A549 treated with CpdA at 1 μM for 4 hours (cell line): ENCODE measurements at places on chromosomes 1 and 21. TPM values are rescaled to one million over a fixed set of nuclear protein-coding genes. Genes with fewer than 3 reads are reported as not detected.

Gene SPRR2A
- not detected in 5 replicates for total RNA-seq

Gene RNU5D-1
- not detected in 5 replicates for total RNA-seq

Gene PBXIP1
- 12.4 to 16.4 TPM (median 15.2 TPM) in 5 replicates for total RNA-seq

Gene TEX38
- total RNA-seq = not detected in 5 replicates

Gene RHOU
- total RNA-seq = 4.3 to 7.2 TPM (median 7.0 TPM) in 5 replicates

Gene LDLRAP1
- total RNA-seq = 8.7 to 10.9 TPM (median 9.5 TPM) in 5 replicates

Gene TMEM63A
- total RNA-seq = 5.5 to 7.6 TPM (median 6.7 TPM) in 5 replicates

Gene TMCO4
- 5.6 to 7.4 TPM (median 6.5 TPM) in 5 replicates for total RNA-seq

Gene TRABD2B
- 0.20 to 0.34 TPM (median 0.27 TPM) in 5 replicates for total RNA-seq

Gene SLC9C2
- total RNA-seq = not detected in 5 replicates
